ENCODE measurements at places on chromosomes 3 and 15.
A peak's percentile ranks its signal among the peaks of the same experiment; 100 is the strongest.

DNA sequence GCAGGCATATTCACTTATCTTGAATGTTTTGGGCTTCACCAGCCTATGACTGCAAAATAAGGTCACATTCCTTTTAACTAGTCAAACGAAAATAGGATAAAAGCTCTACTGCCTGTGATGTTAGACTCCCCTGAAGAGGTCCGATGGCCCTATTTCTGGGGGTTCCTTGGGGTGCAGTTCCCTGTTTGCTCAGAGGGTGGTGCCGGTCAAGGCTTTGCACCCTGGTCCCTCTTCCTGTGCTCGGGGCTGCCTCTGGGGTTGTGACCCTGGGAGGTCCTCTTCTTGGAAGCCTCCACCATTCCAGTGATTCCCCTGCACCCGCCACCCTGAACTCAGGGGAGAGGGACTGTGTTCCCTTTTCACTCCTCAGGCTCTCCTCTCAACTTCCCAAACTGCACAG, 86.7 kb upstream of the ANKRD34C start:
- DNase-seq: no peak

GRCh38 chr15:51830276-51830806, 888 bp downstream of the TMOD3 start:
- DNase-seq: peak; percentile 69

- peak; percentile 95 for DNase-seq
These were observed 64.8 kb downstream of the RFTN1 start for GRCh38 chr3:16448639-16449070.

DNA sequence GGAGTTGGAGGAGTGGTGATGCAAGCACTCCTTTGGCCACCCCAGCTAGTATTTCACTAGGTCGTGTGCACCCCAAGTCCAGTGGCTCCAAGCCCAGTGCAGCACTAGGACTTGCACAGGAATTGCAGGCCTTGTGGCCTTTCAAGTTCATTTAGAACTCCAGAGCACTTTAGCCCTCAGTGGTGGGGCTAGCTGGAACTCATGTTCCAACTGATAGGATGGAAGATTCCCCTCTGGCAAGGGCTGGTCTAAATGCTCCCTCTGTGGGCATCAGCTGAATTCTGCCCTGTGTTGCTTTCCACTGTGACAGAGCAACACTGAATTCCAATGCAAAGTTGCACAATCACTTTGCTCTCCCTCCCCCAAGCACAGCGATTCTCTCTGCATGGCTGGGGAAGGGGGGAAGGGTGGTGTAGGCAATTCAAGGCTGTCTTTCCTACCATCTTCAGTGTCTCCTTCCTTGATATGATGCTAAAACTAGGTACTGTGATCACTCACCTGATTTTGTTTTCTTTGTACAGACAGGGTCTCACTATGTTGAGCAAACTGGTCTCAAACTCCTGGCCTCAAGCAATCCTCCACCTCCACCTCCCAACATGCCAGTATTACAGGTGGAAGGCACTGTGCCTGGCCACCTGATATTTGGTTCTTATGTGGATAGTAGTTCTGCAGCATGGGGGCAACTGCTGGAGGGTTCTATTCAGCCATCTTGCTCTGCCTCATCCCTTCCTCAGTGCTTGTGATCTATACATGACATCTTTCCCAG, 10.3 kb downstream of the USF3 start:
- DNase-seq: no peak

DNA sequence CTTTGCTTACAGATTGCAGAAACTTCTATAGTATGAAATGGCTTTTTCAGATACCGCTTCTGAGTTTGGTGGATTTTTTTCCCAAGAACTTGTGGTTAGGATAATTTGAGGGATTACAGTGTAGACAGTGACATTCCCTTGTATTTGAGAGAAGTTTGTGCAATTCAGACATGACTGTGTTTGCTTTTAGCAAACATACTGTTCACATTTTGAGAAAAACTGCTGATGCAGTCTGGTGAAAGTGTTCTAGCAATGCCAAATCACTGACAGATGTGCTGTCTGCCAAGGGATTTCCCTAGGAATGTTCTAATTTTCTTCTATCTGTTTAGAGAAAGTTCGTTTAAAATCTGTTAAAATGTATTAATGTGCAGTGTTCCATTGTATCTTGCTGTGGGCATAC, 652.6 kb downstream of the FHIT start:
- no peak for DNase-seq

- no peak for DNase-seq
These were observed 49.9 kb downstream of the BTD start for GRCh38 chr3:15651396-15651795.

GRCh38 chr3:181417748-181418147, 294.0 kb upstream of the SOX2 start:
- DNase-seq: no peak

GRCh38 chr3:177338697-177339219, 141.5 kb upstream of the TBL1XR1 start:
- no peak for DNase-seq

- no peak for DNase-seq
These were observed 809 bp downstream of the RBP1 start for GRCh38 chr3:139538733-139539132.

- no peak for DNase-seq
These were observed 241.7 kb upstream of the MDFIC2 start for GRCh38 chr3:70554170-70554569.

DNA sequence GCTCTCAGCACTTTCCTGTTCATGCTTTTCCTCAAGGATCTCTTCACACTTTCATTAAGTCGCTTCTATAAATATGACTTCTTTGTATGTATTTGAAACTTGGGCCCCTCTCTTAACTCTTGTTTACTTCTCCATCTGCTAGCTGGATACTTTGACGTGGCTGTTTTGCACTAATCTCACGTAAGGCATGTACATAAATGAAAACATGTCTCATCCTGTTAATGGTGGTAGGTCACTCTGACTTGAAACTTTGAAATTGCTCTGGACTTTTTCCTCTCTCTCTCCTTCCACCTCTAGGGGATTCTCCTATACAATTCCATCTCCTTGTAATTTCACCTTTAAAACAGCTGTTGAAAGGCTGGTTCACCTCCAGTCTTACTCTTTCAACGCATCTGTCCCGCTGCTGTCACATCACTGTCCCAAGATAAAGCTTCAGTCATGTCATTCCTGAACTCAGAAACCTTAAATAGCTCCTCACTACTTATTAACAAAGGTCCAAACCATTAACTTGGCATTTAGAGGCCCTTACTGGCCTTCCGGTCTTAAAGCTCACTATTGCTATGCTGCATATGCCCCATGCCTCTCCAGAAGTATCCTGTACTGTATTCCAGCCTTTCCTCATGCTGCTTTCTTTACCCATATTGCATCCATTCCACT, 1.2 kb downstream of the BLOC1S6 start:
- DNase-seq: no peak

DNA sequence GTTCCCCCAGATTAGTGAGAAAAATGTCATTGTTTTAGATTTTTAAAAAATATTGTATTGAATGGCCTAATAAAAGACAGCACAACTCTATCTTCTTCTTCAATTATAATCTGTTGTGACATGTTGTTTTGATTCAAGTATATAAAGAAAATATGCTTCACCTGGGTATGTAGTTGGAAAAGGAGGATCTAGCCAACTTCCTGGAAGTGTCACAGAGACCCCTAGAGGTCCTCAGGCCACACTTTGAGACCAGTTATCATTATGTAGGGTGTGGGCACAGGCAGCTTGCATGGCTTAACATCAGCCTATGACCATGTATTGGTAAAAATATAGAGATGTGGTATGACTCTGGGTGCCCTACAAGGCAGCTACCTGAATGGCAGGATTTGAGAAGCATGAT, 14.7 kb upstream of the RYR3 start:
- DNase-seq: no peak

- no peak for DNase-seq
These were observed 19.5 kb downstream of the PSTPIP1 start for GRCh38 chr15:77014132-77015081.

GRCh38 chr15:81327516-81327915, 3.6 kb upstream of the STARD5 start:
- no peak for DNase-seq

DNA sequence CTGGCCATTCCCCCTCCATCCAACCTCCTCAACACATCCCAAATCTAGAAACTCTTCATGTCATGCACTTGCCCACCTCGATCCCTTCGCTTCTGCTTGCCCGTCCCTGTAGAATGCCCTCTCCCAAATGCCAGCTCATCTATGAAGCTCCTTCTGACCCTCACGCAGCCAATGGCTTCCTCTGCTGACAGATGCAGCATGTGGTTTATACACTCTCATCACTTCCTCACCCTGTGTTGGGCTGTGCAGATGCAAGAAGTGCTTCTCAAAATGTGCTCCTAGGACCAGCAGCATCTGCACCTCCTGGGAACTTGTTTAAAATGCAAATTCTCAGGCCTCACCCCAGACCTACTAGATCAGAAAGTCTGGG, 51.7 kb downstream of the SEMA5B start:
- DNase-seq: no peak

- no peak for DNase-seq
These were observed 6.2 kb upstream of the QARS1 start for GRCh38 chr3:49110780-49111179.

- DNase-seq: peak; percentile 24
These were observed 2.4 kb downstream of the SLCO3A1 start for GRCh38 chr15:91855684-91856489.

GRCh38 chr3:110494728-110495127, 576.9 kb upstream of the NECTIN3 start:
- DNase-seq: no peak

DNA sequence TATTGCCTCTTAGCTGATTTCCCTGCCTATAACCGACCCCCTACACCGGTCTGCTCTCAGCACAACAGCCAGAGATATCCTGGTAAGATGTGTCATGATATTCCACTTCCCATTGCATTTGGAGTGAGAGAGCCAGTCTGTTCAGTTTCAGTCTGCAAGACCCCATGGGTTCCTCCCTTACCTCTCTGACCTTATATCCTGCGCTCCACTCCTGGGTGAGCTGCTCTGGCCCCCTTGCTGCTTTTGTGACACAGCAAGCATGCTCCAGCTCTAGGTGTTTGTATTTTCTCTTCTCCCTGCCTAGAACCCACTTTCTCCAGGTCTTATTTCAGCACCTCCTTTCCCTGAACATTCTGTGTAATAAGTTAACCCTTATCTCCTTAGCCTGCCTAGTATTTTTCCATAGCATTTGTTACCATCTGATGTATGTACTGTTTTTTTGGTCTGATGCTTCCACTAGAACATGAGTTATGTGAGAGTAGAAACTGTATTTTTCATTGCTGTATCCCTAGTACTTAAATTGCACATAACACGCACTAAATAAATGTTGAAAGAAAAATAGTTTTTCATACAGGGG, 44.2 kb downstream of the CMTM8 start:
- no peak for DNase-seq

DNA sequence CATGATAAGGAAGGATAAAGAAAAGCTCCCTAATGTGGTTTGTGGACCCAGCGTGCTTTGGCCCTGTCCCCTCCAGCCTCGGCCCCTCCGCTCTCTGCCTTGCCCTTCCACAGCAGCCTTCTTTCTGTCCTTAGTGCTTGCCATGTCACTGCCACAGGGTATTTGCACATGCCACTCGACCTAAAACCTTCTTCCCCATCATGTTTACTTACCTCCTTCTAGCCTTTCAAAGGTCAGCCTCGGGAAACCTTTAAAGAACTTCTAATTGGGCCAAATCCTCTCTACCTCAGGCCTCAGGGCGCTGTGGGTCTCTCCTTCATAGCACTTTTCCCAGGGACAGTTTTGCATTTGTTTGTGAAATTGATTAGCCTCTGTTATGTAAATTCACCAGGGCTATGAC, 73.0 kb downstream of the SCN11A start:
- DNase-seq: no peak

GRCh38 chr3:131361464-131362421, 19.8 kb upstream of the NUDT16 start:
- DNase-seq: no peak

DNA sequence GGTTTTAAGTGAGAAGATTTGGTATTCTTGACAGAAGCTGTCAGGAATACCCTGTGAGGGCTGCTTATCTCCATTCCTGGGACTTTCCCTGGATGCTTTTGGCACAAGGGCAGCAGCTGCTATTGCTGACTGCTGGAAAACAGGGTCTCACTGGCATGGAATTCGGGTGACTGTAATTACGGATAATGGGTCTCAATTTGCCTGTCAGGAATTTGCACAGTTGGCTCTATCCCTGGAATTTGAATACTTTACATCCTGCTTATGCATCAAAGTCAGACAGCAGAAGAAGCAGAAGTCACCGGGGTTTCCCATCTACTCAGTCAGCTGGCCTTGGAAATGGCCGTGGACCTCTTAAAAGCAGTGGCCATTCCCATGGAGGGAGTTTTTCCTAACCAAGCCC, 25.9 kb upstream of the AKAP13 start:
- peak; percentile 82 for DNase-seq

- DNase-seq: no peak
These were observed 143.3 kb upstream of the SLCO3A1 start for GRCh38 chr15:91710080-91710698.

- DNase-seq: no peak
These were observed 308.4 kb upstream of the CDIN1 start for GRCh38 chr15:36271048-36271447.

DNA sequence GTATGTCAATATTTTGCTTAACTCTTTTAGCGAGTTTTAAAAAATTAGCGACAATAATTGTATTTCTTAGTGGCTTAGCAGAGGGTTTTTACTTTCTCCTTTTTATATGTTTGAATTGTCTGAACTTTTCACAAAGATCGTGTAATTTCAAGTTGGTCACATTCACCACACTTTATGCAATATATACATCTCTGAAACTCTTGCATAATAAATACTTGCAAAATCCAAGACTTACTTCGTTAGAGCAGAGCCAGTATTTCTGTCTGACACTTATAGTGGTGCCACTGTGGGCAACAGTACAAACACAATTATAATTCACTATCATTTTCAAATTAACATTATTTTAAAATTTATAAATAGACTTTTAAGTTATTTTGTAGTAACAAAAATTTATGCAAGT, 62.0 kb downstream of the SUCNR1 start:
- DNase-seq: no peak

GRCh38 chr15:64610257-64610919, 150.0 kb downstream of the ZNF609 start:
- DNase-seq: no peak

DNA sequence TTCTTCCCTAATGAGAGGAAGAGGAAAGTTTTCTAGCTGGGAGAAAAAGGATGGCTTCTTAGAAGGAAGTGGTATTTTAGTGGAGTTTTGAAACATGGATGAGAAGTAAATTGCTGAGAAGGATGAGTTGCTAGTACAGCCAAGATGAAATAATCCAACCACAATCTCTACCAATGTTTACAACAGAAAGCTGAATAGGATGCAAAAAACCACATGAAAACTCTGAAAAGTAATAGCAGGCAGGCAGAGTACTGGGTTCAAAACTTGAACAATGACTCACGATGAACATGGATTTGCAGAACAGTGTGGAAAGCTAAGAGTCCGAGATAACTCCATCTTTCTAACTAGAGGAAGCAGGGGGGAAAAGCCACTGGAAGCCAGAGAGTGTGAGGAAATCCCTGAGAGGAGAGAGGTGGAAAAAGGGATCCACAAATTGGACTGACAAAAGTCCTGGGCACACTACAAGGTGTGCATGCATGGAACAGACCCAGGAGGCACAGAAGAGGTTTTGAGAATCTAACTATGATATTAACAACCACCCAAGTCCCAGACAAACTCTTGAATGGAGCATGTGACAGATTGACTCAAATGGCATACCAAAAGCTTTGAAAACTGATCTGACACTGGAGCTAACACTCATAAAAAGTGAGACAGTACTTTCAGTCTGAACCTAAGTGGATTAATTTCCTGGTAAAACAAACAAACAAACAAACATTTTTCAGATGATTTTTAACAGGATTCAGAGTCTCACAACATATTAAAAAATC, 76.7 kb downstream of the ST6GAL1 start:
- no peak for DNase-seq

GRCh38 chr15:82943176-82943575, 9.3 kb downstream of the HOMER2 start:
- peak; percentile 15 for DNase-seq
